ENCODE measurements at places on chromosomes 12 and 14.

- DNase-seq: peak; percentile 50
Measured at GRCh38 chr12:75479963-75480461, 543 bp upstream of the GLIPR1 start.

GRCh38 chr14:70901269-70901668, 6.0 kb upstream of the PCNX1 start:
- DNase-seq: no peak

- DNase-seq: no peak
Measured at GRCh38 chr12:71838676-71839075, 883 bp upstream of the TBC1D15 start.

DNA sequence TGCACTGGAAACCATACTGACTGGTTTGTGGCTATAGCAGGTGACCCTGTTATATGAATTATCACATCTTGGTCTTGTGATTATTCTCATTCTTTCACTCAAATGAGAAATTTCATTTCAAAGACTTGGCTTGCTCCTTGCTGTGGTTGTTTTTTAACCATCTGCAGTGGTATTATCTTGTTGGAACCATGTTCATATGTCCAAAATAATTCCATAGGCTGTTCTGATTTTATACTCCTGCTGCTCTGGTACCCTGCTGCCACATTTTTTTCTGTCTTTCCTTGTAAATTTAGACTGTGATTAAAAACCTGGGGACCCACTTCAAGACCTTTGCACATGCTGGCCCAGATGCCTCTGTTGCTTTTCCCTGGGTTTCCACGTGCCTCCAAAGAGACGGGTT, 190.2 kb downstream of the TMEM117 start:
- DNase-seq: no peak

GRCh38 chr12:15590180-15590826, 198.9 kb downstream of the EPS8 start:
- DNase-seq: peak; percentile 60

GRCh38 chr14:96688629-96689028, 108.6 kb upstream of the VRK1 start:
- no peak for DNase-seq

DNA sequence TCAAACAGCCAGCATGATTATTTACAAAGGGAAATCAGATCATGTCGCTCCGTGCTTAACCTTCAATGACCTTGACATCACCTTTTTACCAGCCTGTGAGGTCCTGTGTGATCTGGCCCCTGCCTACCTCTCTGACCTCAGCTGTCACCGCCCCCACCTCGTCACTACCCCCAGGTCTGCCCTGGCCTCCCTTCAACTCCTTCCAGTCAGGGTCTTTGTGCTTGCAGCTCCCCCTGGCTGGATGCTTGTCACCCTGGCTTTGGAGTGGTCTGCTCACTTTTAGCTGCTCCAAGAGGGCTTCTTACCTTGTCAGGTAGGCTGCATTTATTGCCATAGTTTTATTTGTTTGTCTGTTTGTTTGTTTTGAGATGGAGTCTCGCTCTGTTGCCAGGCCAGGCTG, 8.2 kb upstream of the MAX start:
- no peak for DNase-seq

DNA sequence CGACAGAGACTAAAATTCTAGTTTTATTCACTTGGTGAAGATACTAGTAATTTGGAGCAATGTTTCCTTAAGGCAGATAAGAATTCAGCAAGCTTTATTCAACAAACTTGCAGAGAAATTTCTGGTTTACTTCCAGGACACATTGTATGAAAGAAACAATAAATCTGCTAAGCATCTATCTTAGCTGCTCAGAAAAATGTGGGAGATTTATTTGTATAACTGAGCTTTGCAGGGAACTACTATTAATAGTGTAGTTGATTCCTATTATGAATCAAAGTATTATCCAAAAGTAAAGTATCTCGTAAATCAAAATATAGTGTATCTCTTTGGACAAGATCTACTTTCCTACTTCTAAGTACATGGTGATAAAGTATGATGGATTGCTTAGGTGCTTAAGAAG, 239.4 kb upstream of the TMTC1 start:
- no peak for DNase-seq

DNA sequence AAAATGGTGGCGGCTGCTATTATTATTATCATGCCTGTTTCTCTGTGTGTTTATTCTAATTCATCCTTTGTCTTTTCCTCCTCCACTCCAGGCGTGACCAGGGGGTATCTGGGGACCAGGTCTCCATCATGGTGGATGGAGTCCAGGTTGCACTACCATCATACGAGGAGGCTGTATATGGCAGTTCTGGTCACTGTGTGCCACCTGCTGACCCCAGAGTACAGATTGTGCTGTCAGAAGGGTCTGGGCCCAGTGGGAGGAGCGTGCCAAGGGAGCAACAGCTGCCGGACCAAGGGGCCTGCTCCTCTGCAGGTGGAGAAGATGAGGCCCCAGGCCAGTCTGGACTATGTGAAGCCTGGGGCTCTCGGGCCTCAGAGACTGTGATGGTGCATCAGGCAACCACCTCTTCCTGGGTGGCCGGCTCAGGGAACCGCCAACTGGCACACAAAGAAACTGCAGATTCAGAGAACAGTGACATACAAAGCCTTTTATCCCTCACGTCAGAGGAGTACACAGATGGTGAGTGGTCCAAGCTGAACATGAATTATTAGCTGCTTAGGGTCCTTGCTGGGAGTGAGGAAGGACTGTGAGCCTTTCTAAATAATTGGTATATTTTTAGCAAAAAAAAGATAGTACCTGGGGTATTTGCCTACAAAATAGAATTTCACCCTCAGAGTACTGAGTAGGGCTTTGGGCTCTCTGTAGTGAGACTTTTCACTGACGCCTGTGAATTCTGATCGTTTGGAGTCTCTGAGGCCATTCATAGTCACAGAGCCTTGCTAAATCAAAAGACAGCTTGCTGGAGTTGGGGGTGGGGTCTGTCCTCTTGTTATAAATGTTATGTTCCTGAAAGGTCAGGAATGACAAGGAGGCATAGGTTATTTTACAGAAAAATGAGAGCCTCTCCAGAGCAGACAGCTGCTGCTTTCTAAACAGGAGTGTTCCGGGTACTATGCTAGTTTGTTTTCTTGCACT, 58.1 kb upstream of the SRSF5 start:
- no peak for DNase-seq

DNA sequence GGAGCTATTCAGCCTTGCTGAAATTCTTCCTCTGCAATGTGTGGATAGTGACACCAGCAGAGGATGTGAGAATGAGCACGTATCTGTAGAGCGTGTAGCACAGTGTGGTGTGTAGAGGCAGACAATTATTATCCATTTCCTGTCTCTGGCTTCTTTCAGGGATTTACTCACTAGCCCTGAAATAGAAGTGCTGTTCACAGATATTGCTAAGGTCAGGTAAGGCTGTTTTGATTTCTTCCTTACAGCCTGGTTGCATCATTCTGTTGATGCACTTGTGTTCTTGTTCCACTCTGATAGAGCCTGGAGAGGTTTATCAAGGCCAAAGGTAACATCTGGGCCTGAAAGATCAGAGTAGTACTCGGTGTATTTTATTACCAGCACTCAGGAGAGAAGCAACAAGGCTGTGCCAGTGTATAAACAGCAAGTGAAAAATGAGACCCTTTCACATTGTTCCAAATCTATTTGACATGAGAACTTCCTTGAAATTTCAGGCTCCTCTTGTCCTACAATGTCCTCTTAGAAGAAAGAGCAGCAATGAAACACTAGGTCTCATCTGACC, 16.7 kb downstream of the ARG2 start:
- peak; percentile 27 for DNase-seq

GRCh38 chr12:122489038-122489437, 11.7 kb downstream of the ZCCHC8 start:
- no peak for DNase-seq

DNA sequence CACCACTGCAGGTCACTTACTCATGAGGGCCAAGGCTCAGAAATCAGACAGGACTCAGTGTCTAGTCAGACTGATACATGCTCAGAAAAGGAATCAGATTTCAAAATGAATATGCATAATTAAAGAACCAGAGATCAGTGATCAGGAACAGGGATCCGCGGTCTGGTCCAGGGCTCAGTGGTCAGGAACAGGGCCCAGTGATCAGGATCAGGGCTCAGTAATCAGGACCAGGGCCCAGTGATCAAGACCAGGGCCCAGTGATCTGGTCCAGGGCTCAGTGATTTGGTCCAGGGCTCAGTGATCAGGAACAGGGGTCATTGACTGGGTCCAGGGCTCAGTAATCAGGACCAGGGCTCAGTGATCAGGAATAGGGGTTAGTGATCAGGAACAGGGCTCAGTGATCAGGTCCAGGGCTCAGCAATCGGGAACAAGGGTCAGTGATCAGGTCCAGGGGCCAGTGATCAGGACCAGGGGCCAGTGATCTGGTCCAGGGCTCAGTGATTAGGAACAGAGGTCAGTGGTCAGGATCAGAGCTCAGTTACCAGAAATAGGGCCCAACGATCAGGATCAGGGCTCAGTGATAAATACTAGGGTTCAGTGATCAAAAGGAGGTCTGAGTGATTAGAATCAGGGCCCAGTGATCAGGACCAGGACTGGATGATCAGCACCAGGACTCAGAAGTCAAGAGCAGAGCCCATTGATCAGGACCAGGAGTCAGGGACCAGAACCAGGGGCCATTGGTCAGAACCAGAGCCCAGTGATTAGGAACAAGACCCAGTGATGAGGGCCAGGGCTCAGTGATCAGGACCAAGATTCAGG, 175.3 kb downstream of the TMEM121 start:
- no peak for DNase-seq

DNA sequence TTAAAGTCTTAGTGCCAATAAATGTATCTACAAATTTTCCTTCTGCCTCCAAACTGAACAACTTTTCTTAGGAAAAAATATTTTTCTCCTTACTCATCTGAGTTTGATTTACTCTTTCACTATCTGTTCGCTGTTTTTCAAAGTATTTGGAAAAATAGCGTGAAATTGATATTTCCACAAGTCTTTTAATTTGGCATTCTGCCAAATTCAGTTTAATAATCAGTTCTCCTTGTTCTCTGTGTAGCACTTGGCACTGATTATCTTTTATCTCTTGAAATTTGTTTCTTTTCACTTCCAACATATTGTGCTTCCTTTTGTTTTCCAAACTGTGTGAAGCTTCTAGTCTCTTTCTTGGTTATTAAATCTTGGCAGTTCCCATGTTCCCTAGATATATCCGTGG, 559.8 kb downstream of the RPL10L start:
- no peak for DNase-seq

DNA sequence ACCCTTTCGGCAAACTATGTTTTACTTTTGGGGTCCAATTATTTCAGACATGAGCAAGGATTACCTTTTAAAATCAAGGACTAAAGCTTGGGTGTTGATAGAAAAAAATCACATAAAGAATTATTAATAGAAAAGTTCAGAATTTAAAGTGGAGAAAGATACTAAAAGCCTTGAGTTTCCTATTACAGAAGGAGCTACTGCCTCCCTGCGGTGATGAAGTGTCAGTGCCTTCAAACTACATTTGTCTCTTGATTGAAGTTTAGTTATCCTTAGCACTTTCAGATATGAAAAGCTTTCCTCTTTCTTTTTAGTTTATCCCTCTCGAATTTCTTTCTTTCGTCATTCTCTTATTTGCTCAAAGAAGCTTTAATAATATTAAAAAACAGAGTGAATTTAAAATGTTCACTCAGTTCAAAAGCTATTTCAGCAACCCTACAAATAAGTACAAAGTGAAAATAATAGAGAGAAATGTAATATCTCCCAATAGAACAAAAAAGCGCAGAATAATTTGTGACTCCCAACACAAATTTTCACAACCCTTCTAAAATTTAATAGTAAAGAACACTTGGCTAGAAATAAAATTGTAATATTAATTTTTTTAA, 87.6 kb downstream of the SEC23A start:
- peak; percentile 32 for DNase-seq

- no peak for DNase-seq
Measured at GRCh38 chr14:52106840-52107239, 38.0 kb upstream of the NID2 start.

- no peak for DNase-seq
Measured at GRCh38 chr14:55450987-55451386, 10.6 kb upstream of the TBPL2 start.

DNA sequence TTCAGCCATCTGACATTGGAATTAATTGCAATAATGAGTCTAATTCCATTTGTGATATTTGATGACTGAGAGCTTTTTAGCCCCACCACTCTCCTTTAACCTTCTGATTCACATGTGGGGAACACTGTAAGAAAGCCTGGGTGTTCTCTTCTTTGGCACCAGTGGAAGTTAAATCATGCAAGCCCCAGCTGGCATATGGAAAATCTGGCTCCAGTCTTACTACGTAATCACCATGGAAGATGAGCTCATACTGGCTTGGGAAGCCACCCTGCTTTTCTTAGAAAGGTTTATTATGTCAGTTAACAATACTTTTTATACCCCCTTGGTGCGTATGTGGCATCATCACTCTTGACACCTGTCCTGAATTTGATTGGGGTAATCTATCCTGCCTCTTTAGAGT, 479.3 kb downstream of the SLC16A7 start:
- DNase-seq: no peak
